ENCODE measurements at places on chromosomes 2 and 18.

DNA sequence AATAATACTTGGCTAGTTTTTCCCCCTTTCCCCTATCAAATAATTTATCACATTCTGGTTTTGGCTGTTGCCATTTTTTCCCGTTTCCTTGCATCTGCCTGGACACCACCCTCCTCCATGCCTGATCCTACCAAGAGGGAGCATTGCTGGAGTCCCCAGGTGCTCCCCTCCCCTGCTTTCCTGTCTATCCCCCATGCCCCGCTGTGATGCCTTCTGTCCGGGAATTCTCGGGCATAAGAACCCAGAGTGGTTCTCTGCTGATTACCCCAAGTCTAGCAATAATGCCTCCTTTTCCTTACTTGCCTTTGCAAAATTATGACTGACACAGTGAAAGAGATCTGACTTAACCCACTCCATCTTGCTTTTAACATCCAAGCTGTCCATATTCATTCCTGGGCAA, 248.0 kb upstream of the PXDN start:
- no peak for DNase-seq

- no peak for DNase-seq
Measured at GRCh38 chr2:45409677-45410076, 201.4 kb downstream of the SRBD1 start.

- DNase-seq = no peak
Measured at GRCh38 chr2:192969055-192969454, 774.3 kb upstream of the TMEFF2 start.

GRCh38 chr2:158687315-158687714, 107.8 kb upstream of the DAPL1 start:
- no peak for DNase-seq

- DNase-seq = no peak
Measured at GRCh38 chr2:83058683-83059082, 1400.4 kb downstream of the SUCLG1 start.

- no peak for DNase-seq
Measured at GRCh38 chr18:40983835-40984234, 971.2 kb upstream of the PIK3C3 start.

GRCh38 chr2:167964650-167965413, 282.6 kb downstream of the STK39 start:
- DNase-seq = no peak

DNA sequence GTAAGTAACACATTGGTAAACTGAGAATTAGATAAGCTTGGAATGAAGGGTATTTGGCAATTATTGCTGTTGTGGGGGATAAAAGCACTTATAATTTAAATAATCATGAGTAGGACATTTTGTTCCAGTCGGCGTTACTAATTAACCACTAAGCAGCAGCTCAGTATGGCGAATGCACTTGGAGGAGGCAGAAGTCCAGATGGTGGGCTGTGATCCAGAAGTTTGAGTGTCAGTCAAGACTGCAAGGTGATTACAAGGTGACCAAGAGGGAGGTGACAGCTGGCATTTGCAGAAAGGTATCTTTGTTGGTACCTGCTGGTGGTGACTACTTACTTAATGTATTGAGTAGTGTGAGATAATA, 643.6 kb upstream of the FAM98A start:
- DNase-seq = no peak

GRCh38 chr2:44547718-44548117, 186.0 kb downstream of the CAMKMT start:
- DNase-seq = no peak

DNA sequence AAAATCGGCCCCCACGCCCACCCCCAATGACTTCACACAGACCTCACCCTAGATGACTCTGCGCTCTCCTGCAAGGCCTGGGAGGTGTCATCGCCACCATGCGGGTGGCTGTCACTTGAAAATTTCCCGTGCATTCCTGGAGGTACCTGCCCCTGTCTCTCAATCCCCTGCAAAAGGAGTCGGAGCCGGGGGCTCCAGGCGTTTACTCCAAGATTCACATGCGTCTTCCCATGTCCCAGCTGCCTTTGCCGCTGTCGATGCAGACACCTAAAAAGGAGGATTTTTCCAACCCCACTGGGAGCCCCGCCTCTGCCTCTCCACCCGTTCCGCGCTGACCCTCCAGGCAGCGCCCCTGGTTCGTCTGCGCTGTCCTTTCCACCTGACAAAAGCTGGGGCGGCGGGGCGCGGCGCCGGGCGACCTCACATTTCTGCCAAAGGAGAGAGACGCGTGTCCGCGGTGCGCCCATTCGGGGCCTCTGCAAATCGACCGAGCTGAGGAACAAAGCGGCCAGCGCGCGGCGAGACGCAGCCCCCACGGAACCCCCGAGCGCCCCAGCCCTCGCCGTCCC, 667 bp downstream of the REEP1 start:
- peak; percentile 39 for DNase-seq

DNA sequence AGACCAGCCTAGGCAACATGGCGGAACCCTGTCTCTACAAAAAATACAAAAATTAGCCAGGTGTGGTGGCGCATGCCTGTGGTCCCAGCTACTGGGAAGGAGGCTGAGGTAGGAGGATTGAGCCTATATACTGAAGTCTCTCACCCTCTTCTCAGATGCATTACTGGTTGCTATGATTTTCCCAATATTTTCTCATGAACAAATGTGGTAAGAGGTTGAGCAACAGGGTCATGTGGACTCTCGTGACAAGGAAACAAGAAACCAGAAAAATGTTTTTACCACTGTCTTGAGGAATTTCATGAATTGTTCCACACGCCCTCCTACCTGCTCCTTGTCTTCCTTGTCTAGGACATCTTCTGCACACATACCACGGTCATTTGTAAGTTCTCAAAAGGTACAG, 12.4 kb downstream of the LMAN2L start:
- no peak for DNase-seq

- no peak for DNase-seq
Measured at GRCh38 chr2:45145073-45145899, 136.0 kb upstream of the SIX2 start.

DNA sequence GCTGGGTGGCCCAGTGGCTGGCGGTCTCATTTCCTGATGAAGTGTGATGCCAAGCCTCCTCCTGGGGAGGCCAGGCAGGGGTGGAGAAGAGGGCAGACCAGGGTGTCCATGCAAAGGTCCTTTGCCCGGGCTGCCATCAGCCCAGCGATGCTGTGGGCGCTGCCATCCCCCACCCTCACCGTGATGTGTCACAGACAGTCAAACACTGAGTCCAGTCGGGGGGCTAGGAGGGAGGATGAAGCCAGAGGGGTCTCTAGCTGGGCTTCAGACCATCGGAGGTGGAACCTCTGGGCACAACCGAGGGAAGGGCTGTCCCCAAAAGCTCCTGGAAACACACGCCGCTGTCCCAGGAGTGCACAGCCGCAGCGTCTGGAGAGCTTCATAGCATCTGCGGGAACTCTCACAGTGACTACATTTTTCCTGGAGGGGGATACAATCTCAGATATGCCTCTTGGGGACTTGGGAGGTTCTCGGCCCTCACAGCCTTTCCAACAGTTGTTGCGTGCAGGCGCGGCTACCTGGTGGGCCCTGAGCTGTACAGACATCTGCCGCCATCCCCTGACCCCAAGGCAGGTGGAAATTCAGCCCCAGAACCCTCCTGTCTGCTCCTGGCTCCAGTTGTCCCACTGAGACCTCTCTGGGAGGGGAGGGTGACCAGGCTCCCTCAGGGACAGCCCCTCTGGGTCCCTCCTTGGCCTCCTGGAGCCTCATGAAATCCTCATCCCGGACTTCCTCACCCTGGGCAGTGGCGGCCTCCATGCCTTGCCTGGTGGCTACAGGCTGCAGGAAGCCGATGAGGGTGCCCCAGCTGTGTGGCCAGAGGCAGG, 26.5 kb upstream of the OTOS start:
- DNase-seq = no peak

DNA sequence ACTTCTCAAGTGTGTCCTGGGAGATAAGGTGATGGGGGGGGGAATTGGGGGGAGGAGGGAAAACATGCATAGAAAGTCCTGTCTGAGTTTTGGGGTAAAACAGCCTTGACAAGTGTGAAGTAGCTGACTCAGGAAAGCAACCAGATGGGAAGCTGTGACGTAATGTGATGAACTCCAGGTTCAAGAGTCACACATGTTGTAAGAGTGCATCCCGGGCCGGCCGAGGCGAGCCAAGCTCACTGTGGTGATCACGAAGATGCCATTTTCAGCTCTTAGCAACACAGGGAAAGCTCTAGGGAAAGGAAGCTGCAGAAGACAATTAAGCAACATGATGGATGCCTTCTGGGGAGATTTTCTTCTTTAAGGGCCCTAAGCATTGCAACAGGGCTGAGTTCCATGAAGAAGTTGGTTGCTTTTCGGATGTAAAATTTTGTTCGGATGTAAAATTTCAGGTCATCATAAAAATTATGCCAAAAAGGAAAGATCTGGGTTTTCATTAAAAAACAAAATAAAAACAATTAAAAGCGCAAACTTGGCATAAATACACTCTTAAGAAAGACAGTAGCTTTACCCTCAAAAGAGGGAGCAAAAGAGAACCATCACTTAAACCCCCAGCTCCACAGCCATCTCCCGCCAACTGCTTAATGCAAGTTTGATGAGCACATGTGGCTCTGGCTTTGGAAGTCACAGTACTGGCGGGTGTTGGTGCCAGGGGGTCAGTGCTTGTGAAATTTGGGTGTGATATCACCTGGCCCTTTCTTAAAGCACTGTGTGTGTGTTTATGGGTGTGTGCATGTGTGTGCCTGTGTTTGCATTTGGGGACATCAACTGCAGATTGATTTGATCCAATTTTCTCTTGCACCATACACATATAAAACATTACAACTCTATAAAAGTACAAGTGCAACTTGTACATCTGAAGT, 19.1 kb downstream of the SERTAD2 start:
- DNase-seq = no peak

Data from occipital lobe (tissue), 3 donors.